ENCODE measurements at places on chromosomes 1 and 21.
A peak's percentile ranks its signal among the peaks of the same experiment; 100 is the strongest.

- DNase-seq, result no peak
These were observed 47.9 kb upstream of the TSPAN2 start for GRCh38 chr1:115137191-115137590.

DNA sequence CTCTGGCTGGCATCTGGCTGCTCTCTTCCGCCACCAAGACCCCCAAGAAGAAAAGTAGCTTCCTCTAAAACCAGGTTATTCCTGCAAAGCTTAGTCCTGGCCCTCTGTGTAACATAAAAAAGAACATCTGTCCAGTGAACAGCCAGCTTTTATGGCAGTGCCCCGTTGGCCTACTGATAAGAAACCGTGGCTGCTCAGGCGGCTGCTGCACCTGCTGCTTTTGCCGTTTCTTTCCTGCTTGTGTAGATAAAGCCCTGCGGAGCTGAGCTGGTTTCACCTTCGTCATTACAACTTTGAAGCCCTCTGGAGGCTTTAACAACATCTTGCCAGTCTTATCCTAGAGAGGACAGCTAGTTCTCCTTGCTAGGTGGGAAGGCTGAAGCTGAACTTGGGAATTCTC lies 20.5 kb downstream of the ELAPOR1 start:
- no peak for DNase-seq

- no peak for DNase-seq
These were observed 207.3 kb downstream of the SLC45A1 start for GRCh38 chr1:8525216-8525557.

DNA sequence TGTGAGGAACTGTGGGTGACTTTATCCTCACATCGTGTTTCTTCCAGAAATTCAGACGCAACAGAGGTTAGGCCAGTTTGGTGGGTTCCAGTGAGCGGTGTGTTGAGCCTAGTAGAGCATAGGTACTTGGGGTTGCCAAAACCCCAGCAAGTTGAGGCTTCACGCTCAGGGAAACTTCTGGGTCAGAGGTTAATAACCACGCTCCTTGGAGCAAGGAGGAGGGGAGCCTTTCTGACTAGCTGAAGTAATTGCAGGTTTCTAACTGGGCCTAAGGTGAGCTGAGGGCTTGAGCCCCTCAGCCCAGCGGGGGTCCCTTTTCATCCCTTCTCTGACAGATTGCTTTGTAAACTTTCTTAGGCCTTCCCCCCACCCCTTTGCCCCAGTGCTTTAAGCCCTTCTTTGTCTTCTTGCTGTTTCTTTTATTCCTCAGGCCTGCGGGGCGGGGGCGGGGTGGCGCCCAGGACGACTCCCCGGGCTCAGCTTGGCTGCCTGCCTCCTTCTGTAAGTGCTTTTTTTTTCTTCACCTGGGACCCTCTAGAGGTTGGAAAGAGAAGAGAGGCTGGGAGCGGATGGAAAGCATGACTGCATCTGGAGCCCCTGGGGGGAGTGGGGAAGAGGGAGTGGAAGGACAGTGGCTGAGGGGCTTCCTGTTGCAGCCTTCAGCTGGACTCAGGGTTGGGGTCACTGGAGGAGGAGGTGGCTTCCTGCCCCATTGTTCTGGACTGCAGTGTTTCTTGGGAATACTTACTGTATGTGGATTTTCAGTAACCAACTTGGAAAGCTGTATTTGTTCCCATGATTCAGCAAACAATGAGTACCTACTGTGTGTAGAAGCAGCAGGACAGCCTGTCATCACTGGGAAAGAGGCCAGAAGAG lies 1.3 kb upstream of the ZNF436 start:
- DNase-seq, result peak; percentile 81

GRCh38 chr1:14136881-14137280 lies 436.9 kb downstream of the PRDM2 start:
- DNase-seq, result no peak

DNA sequence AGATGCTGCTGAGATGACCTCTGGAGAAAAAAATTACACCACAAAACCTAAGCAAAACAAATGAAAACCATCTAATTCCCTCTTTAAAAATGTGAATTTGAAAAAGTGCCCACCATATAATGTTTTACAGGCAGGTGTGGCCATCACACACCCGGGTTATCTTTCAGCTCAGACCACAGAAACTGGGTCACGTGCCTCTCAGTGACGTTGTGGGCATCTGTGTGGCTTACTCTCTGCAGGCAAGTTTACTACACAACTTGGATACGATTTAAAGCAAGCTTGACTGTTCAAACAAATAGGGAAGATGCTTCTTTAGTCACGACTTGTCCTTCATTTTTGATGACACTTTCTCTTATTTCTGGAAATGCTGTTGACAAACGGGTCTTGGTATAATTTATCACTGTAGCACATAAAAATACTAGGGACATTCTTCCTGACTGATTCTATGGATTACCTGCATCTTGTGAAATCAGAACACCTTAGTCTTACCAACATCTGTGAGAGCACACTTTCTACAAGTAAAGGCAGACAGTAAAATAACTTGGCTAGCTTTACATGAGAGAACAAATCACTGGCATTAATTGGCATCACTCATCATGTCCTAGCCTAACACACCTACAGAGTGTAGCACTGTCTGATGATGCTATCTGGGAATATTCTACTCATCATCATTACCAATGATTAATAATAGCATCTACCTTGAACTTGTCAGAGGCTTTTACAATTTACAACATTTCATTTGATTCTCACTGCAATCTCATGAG lies 89.3 kb upstream of the EDEM3 start:
- DNase-seq, result no peak

DNA sequence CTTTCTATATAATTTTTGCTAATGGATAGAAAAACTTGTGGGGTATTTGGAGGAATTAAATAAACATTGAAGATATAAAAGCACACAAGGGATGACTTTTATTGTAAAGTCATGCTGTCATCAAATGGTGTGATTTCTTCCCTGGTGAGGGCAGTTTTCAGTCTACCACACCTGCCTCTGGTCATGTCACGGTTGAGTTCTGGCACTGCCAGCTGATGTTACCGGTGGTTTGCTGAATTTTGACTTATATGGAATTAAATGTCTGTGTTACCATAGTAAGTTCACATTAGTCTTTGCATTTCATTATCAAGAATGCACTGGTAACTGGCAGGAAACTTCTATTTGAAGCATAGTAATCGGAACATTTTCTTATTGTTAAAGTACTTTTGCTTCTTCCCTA lies 13.4 kb downstream of the S1PR1 start:
- DNase-seq, result no peak

DNA sequence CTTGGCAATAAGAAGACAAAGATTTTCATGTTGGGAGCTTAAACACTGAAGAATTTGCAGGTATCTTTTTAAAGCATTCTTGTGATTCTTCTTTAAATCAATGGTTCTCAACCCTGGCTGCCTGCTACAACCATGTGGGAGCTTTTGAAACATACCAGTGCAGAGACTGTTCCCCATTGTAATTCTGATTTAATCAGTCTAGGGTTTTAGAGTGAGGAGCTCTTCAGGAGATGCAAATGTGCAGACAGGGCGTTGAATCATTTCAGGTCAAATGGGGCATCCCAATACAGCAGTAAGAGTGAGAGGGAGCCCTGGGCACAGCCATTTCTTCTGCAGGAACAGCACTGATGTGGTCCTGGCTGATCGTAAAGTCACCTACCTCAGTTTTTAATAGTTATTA lies 24.3 kb downstream of the KCNJ6 start:
- DNase-seq, result no peak

DNA sequence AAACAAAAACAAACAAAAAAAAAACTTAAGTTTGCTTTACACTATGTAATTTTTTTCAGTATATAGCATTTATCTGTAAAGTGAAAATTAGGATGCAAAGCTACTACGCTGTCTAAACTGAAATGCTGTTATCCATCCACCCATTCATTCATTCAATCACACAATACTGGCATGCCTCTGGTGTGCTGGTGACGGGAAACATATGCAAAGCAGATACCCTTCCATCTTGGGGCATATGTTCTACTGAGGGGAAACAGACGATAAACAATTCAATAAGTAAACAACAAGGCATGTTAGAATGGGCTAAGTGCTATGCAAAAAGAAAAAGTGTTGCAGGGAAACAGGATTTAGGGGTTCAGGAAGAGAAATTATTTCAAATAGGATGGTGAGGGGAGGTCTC lies 3.2 kb downstream of the CLSTN1 start:
- no peak for DNase-seq
